ENCODE measurements at places on chromosomes 3 and 15. TPM values are rescaled to one million over a fixed set of nuclear protein-coding genes. Genes with fewer than 3 reads are reported as not detected.

CHL1 gene
- 29.1 TPM for total RNA-seq

RIOX2 gene
- total RNA-seq: 23.5 TPM

RTP4 gene
- total RNA-seq: 6.8 TPM

HIGD1A gene
- total RNA-seq: 272 TPM

TMEM45A gene
- total RNA-seq: 17.6 TPM

MBD4 gene
- total RNA-seq: 17.5 TPM

GPR62 gene
- not detected for total RNA-seq

GPR176 gene
- total RNA-seq: 7.9 TPM

DNA sequence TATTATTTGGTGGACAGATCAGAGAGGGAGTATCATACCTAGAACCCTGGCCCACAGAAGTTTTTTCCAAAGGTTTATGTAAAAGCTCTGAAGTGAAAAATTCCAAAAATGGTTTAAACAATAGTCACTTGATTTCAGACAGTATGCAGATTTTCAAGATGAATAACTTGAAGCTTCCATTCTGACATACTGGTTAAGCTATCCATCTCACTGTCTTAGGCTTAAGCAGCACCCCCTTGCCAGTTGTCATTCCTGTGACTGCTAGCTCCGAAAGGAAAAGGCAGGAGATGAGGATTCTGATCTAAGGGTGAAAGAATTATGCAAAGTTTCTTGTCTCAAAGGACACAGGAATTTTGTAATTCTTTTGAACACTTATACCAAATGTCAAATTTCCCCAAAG, 337.5 kb upstream of the THBS1 start:
- H3K27me3 ChIP-seq: no peaks in the 10 kb centered on the region
- H3K4me1 ChIP-seq: no peaks in the 10 kb centered on the region
- no peak overlapping the region for H3K27ac ChIP-seq
- H3K4me3 ChIP-seq: no peak overlapping the region

DNA sequence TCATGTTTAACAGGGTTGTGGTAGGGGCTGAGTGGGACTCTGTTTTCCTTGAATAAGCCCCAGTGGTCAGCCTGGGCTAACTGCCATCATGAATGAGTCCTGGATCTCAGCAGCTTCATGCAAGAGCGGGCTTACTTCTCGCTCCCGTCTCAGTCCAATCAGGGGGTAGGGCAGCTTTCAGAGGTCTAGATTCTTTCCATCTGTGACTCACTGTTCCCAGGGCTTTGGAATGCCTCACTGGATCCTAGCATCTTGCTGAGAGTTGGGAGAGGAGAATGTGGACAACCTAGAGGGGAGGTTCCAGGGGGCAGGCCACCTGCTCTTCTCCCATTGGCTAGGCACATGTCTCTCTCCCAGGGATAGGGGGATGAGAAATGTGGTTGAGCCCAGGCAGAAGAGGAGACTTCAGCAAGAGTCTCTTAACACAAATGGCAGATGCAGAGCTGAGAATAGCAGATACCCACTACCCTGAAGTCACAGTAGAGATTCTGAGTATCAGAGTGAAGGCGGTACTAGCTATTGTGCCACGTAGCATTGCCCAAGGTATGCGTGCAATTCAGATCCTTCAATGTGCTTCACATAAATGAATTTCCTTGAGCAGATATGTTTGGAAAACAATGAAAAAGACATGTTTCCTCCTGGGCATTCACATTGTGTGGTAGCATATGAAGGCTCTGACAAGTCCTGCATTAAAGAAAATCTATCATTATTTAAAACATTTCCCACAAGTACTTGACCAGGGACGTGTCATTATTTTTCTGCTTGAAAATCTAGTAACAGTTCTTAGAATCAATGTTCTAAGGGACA, 257.7 kb upstream of the PROK2 start:
- no peak overlapping the region for H3K4me3 ChIP-seq
- H3K36me3 ChIP-seq: no peaks in the 10 kb centered on the region
- H3K4me1 ChIP-seq: no peaks in the 10 kb centered on the region

DNA sequence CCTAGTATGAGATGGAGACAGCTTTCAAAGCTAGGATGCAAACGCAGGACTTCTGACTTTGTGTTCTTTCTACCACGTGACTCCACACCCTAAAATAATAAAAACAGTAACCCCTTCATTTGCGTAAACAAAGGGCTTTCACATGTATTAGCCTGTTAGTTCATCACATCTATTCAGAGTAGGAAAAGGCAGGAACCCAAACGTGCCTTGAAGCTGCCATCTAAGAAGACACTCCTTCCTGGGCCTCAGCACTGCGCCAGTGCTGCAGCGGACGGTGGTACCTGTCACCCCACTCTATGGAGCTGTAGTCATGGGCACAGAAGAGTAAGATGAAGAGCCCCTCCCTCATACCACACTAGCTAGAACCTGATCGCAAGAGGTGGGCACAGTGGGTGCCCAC, 34.3 kb downstream of the PLD1 start:
- no peak overlapping the region for H3K4me3 ChIP-seq
- no peak overlapping the region for H3K27ac ChIP-seq
- H3K4me1 ChIP-seq: no peaks in the 10 kb centered on the region
- H3K36me3 ChIP-seq: no peaks in the 10 kb centered on the region
- DNase-seq: no peak
- no peaks in the 10 kb centered on the region for H3K27me3 ChIP-seq

GRCh38 chr15:95709959-95710695, 620.4 kb upstream of the NR2F2 start:
- no peak overlapping the region for H3K27ac ChIP-seq
- no peaks in the 10 kb centered on the region for H3K27me3 ChIP-seq
- H3K4me1 ChIP-seq: no peaks in the 10 kb centered on the region
- H3K36me3 ChIP-seq: no peaks in the 10 kb centered on the region
- no peak for DNase-seq
- H3K4me3 ChIP-seq: no peak overlapping the region

- H3K27ac ChIP-seq: no peak overlapping the region
- no peaks in the 10 kb centered on the region for H3K4me1 ChIP-seq
- no peaks in the 10 kb centered on the region for H3K36me3 ChIP-seq
- no peak overlapping the region for H3K4me3 ChIP-seq
- no peaks in the 10 kb centered on the region for H3K27me3 ChIP-seq
Measured at GRCh38 chr15:83565138-83565537, 88.8 kb upstream of the ADAMTSL3 start.

DNA sequence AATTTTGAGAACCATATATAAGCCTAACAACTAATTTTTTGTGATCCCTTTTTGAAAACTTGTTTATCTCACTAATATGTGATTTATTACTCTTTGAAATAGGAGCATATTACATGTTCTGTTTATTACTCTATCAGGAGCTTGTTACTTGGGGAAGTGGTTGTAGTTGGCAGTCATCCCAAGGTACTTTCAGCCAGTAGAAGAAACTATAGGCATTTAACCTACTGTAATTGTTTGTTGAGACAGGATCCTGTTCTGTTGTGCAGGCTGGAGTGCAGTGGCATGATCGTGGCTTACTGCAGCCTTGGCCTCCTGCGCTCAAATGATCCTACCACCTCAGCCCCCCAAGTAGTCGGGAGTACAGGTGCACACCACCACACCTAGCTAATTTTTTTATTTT, 195.6 kb downstream of the TCF12 start:
- H3K27me3 ChIP-seq: no peaks in the 10 kb centered on the region
- H3K4me3 ChIP-seq: no peak overlapping the region
- H3K27ac ChIP-seq: no peak overlapping the region
- peaks cover 21% of the 10 kb centered on the region for H3K4me1 ChIP-seq

- no peak for DNase-seq
- H3K27me3 ChIP-seq: no peaks in the 10 kb centered on the region
- H3K4me1 ChIP-seq: no peaks in the 10 kb centered on the region
- no peaks in the 10 kb centered on the region for H3K36me3 ChIP-seq
Measured at GRCh38 chr15:93417156-93417555, 328.1 kb upstream of the RGMA start.

GRCh38 chr3:68006646-68007045, 352.2 kb upstream of the SUCLG2 start:
- no peak overlapping the region for H3K4me3 ChIP-seq
- no peaks in the 10 kb centered on the region for H3K4me1 ChIP-seq
- H3K27me3 ChIP-seq: peaks cover 28% of the 10 kb centered on the region
- H3K27ac ChIP-seq: no peak overlapping the region
- DNase-seq: no peak

DNA sequence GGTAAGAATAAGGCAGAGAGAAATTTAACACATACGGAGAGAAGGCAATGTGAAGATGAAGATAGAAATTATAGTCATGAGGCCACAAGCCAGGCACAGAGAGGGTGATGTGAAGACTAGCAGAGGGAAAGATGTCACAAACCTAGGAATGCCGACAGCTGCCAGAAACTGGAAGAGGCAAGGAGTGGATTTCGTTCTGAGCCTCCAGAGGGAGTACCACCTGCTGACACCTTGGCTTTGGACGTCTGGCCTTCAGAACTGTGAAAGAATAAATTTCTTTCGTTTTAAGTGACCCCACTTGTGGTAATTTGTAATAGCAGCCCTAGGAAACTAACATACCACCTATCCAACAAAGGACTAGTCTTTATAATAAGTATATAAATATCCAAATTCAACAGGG, 5.0 kb upstream of the SGO1 start:
- no peaks in the 10 kb centered on the region for H3K36me3 ChIP-seq
- no peaks in the 10 kb centered on the region for H3K4me1 ChIP-seq
- H3K27ac ChIP-seq: no peak overlapping the region
- H3K4me3 ChIP-seq: no peak overlapping the region
- no peak for DNase-seq

DNA sequence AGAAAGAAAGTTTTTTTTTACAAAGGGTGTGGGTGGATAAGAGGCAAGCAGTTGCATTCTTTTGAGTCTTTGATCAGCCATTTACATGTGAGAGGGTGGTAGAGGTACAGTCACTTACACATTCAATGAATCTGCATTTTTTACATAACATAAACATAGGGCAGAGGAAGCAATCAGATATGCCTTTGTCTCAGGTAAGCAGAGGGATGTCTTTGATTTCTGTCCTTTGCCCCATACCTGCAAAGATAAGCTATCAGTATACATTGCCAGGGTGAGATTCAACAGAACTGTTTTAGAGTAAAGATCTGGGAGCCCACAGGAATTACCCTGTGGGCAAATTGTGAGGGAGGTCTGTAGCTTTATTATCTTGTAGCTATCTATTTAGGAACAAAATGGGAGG, 5.4 kb upstream of the PPP1R2 start:
- no peak overlapping the region for H3K4me3 ChIP-seq
- H3K36me3 ChIP-seq: no peaks in the 10 kb centered on the region
- peaks cover 28% of the 10 kb centered on the region for H3K4me1 ChIP-seq
- no peak overlapping the region for H3K27ac ChIP-seq

GRCh38 chr15:52799145-52799811, 9.1 kb upstream of the ONECUT1 start:
- H3K27ac ChIP-seq: no peak overlapping the region
- no peak for DNase-seq
- H3K27me3 ChIP-seq: peaks cover 100% of the 10 kb centered on the region

DNA sequence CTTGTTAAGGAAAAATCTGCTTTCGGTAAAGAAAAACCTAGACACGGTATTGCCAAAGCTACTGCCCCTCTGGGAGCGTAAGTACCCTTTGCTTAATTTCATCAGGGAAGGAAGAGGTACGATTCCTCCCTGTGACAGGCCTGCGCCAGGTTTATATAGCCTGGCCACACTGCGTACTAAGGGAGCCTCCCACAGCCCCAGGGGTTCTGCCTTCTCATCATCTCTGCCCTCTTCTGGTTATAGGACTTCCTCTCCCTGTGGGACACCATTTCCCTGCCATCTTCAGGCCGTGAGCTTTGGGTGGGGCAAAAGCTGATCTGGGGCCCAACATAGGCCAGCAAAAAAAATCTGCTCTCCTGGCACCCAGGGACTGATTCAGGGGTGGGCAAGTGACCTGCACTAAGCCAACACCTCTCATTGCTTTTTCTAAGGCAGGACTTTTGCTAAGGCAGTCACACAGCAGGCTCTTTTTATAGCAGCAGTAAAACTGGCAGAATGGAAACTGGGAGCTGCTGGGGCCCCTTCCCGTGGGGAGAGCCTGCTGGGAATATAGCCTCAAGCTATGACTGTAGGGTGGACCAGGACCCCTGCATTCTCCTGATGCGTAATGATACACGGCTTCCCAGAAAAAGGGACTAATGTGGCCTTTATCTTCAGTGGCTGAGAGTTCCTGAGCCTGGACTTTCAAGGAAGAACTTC, 76.2 kb downstream of the PRICKLE2 start:
- peaks cover 64% of the 10 kb centered on the region for H3K36me3 ChIP-seq
- no peaks in the 10 kb centered on the region for H3K4me1 ChIP-seq
- H3K27me3 ChIP-seq: no peaks in the 10 kb centered on the region
- peak overlapping the region; percentile 96 for H3K27ac ChIP-seq
- no peak for DNase-seq

GRCh38 chr3:52925405-52926313, 28.3 kb upstream of the STIMATE start:
- no peak overlapping the region for H3K4me3 ChIP-seq
- H3K27me3 ChIP-seq: no peaks in the 10 kb centered on the region
- no peak overlapping the region for H3K27ac ChIP-seq
- peaks cover 63% of the 10 kb centered on the region for H3K36me3 ChIP-seq
- no peaks in the 10 kb centered on the region for H3K4me1 ChIP-seq
- no peak for DNase-seq

GRCh38 chr15:73907035-73907408, 19.2 kb upstream of the LOXL1 start:
- no peak overlapping the region for H3K4me3 ChIP-seq
- DNase-seq: no peak
- H3K27me3 ChIP-seq: no peaks in the 10 kb centered on the region

- DNase-seq: no peak
- H3K4me1 ChIP-seq: no peaks in the 10 kb centered on the region
- H3K4me3 ChIP-seq: no peak overlapping the region
Measured at GRCh38 chr3:150275941-150276340, 132.2 kb upstream of the TSC22D2 start.

GRCh38 chr3:192339214-192339613, 388.1 kb downstream of the FGF12 start:
- DNase-seq: no peak
- no peak overlapping the region for H3K27ac ChIP-seq
- H3K36me3 ChIP-seq: no peaks in the 10 kb centered on the region
- H3K4me3 ChIP-seq: no peak overlapping the region
- no peaks in the 10 kb centered on the region for H3K27me3 ChIP-seq

DNA sequence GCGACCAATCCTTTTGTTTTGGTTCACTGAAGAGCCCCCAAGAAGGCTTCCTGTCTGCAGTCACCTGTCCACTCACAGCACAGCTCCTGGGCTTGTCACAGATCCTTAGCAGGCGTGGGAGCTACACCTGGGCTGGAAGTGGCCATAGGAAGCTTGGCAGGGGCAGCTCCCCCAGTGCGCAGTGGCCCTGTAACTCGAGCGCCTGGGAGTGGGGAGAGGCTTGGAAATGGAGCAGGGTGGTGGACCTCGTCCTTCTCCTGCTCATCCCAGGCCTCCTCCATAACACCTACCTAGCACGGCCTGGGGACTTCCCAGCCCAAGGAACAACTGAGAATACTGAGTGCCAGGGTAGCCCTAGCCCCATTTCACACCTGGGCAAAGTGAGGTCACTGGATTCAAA, 19.3 kb upstream of the TGM5 start:
- no peaks in the 10 kb centered on the region for H3K4me1 ChIP-seq
- H3K27ac ChIP-seq: no peak overlapping the region
- H3K27me3 ChIP-seq: no peaks in the 10 kb centered on the region
- no peaks in the 10 kb centered on the region for H3K36me3 ChIP-seq

Measured in sigmoid colon (tissue), 7 donors.